GM04503 (cell line): ENCODE measurements at places on chromosomes 6 and 20.

DNA sequence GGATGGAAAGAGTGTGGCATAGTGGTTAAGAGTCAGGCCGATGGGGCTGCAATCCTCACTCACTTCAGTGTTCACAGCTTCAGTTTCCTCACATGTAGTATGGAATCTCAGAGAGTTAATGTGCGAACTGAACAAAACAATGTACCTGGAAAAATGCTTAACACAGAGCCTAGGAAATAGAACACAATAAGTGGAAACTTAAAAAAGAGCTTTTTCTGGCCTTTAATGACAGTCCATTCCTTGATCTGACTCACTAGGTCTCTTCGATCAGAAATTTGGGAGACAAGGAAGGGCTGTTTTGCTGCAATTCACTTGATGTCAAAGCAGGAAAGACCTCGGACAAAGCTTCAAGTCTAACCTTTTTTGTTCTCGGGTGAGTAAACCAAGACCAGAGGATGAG, 56.1 kb downstream of the KCNB1 start:
- DNase-seq = no peak

DNA sequence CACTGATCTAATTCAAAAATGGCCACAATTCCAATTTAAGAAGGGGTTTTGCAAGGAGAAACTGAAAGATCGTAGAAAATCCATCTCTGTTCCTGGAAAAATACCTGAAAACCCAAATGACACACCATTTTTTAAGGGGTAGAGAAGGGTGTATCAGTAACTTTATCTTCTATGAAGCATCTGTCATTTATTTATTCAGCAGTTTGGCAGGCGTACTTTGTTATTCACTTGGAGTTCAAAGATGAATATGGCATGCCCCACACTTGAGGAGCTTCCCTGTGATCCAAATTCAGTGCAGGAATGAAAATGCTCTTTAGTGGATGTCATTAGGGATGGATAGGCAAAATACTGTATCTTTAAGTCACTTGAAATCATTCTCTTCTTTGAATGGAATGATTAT, 7.2 kb downstream of the HINT3 start:
- no peak for DNase-seq

DNA sequence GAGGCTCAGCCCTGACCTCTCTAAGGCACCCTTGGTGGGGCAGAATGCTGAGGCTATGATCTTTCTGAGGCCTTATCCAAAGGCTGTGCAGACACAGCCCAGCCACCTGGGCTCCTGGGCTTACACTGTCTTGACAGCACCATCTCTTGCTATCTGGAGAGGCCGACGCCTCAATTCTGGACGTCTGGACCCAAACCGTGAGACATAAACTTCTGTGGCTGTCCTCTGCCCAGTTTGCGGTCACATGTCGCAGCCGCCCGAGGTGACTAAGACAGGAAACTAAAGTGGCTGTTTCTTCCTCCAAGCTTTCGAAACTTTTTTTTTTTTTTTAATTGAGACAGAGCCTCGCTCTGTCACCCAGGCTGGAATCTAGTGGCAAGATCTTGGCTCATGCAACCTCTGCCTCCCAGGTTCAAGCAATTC, 49.3 kb downstream of the PRR18 start:
- no peak for DNase-seq

DNA sequence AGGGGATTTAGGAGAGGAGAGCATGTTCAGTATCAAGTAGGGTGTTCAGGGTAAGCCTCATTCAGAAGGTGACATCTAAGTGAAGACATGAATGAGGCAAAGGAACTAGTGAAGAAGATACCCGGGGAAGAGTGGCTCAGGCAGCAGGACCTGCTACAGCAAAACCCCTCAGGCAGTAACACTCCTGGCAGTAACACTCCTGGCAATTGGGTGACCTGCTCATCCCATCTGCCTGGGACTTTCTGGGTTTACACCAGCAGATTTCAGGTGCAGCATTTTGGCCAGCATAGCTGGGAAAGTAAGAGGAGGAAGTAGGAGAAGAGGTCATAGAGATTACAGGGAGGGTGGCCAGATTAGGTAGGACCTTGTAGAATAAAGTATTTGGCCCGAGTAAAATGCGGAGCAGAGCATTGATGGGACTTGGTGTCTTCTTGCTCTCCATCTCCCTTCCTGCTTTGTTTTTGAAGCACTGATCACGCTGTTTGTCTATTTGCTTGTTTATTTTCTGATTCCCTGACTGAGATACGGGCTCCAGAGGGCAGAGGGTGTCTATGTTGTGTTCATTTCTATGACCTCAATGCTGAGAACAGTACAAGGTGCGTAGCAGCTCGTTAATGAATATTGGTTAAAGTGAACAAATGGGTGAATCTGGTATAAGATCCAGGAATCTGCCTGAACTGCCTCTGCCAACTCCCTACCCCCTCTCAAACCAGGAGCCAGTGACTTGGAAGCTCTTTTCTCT, 88.3 kb downstream of the IYD start:
- DNase-seq = no peak

DNA sequence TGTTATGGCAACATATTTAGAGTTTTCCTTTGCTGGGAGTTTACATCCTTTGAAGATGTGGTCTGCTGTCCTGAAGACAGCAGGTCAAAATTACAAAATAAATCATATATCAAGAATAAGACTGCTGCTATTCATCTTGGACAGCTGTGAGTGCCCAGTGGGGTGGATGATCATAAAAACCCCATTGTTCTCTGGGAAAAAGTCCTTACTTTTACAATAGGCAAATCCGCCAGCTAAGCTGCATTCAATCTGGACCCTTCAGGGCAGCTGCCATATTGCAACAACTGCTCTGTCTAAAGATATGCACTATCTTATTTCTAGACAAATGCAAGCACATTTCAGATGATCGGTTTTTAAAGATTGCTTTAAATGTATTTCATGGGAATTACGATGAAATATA, 19.4 kb downstream of the CASS4 start:
- DNase-seq = no peak

DNA sequence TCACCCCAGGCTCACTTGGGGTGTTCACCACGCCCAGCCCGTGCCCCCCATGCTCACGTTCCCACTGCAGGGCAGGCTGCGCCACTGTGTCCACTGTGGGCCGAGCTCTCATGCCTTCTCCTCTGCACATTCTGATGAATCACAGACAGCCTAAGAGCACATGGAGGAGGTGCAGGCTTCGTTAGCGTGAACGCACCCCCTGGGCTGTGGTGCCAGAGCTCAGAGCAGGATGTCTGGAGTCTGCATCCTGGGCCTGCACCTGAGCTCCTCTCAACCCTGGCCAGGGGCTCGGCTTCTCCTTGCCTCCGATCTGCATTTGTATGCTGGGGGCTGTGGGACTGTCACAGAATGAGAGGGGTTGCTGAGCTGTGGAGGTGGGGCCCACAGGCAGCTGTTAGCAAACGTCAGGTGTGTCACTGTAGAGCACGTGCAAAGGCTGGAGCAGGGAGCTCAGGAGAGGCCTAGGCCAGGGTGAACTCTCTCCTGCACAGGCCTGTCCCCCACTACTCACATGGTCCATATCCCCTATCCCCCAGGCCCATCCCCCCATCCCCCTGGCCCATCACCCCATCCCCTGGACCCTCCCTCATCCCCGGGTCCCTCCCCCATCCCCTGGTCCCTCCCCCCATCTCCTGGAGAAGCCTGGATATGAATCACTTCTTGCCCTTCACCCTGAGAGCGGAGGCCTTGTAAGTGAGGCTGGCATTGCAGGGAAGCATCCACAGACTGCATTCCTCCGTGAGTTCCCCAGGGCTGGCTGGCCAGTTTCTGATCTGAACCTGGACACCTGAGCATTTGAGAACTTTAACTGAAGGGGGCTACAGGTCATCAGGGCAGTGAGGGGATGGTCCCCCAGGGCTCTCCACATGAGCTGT, 309.5 kb downstream of the TAF4 start:
- DNase-seq = no peak

- no peak for DNase-seq
These were observed 188.3 kb downstream of the ATXN1 start for GRCh38 chr6:16572943-16573342.

- DNase-seq = peak; percentile 10
These were observed 19.5 kb downstream of the NDUFAF4 start for GRCh38 chr6:96878143-96878542.

- no peak for DNase-seq
These were observed 25.2 kb upstream of the LRRN4 start for GRCh38 chr20:6079016-6079415.

DNA sequence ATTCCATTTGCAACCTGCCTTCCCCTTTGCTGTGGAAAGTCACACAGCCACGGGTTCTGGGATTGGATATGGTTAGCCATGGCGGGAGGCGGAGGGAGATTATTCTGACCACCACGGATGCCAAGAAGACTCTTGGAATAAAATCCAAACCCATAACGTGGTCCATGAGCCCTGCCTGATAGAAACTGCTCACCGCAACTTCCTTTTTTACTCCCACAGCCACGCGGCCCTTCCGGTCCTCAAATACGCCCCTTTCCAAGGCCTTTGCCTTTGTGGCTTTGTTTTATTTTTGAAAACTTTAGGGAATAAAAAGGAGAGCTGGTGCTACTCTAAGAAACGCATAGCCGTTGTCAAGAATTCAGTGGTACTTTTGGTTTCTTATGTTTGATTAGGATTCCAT, 602.5 kb upstream of the CDH4 start:
- no peak for DNase-seq

- DNase-seq = no peak
These were observed 100.5 kb downstream of the PDE10A start for GRCh38 chr6:165562421-165563090.

DNA sequence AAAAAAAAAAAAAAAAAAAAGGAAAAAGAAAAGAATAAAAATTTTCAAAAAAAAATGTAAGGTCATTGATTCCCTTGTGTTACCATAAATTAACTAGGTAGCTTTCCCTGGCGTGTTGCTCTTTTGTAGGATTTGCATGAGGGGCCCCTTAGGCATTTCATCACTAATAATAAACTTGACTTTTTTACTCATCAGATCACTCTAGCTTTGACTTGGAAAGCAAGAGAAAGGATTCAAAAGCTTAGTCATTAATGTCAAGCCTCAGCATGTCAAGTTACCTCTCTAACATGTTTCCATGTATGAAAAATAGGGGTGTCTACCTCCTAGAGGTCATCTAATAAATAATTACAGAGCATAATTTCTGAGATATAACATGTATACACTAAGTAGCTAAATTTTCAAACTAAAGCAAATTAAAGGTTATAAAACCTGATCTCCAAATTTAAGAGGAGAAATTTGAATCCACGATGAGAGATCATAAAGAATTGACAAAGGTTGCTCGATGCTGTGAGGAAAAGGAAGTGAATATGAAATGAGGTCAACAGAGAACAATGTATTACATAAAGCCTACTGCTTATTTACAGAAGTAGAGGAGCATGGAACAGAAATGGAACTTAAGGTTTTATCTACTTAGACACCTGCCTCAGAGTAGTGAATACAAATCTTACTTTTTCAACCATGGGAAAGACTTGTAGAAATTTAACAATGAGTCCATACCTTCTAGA, 86.8 kb downstream of the ARHGAP18 start:
- DNase-seq = no peak

- DNase-seq = peak; percentile 30
These were observed 209.1 kb upstream of the CDYL start for GRCh38 chr6:4567141-4567540.

GRCh38 chr6:111725446-111726112, 119.9 kb upstream of the TRAF3IP2 start:
- DNase-seq = peak; percentile 69

GRCh38 chr20:19275630-19276071, 63.2 kb downstream of the SLC24A3 start:
- DNase-seq = no peak

GRCh38 chr20:31720486-31721407, 1.9 kb downstream of the BCL2L1 start:
- DNase-seq = no peak

DNA sequence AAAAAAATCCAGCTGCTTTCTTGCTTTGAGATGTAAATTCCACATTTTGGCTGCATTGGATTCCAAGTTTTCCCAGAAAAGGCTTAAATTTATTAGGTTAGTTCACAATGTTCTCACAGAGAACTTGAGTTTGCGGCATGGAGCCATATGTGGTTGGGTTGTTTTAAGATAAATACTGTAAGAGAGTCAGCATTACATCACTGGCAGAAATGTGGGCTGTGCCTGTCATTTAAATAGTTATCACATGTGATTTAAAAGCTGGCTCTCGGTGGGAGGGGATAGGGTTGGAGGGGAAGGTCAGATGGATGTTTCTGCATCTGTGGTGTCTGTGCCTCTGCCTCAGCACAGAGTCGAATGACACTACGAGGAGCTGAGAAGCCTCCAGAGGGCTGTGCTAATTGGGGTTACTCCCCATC, 73.8 kb upstream of the SCP2D1 start:
- peak; percentile 65 for DNase-seq

DNA sequence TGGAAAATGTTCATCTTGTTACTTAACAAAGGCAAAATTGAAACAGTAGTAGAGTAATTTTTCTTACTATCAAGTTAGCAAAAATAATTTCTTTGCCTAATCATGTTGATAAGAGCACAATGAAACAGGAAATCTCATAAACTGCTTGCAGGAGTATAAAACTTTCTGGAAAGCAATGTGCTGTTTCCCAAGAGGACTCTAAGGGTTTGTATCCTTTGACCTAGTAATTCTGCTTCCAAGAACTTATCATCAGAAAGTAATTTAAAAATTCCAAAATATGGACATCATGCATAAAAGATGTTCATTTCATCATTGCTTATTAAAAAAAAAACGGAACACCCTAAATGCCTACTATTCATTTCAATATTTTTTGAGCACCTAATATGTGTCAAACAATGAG, 46.1 kb upstream of the TNFAIP3 start:
- peak; percentile 40 for DNase-seq

DNA sequence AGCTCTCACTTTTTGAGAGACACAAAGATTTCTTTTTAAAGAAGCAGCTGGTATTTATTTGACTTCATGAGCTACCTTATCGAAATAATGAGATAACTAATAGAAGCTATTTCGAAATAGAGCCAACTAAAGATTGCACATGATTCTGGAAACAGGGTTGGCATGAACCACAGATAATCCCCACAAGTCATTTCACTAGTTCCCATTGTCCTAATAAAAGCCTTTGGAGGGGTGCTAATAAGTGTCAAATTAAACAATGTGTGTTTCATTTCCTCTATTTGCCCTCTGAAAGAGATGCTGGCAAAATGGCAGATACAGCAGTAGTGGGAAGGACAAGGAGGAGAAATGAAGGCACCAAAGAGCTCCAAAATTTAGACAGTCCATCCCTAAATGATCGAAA, 78.6 kb upstream of the RIPOR2 start:
- DNase-seq = no peak

- no peak for DNase-seq
These were observed 24.4 kb downstream of the SLC12A5 start for GRCh38 chr20:46053416-46053815.

DNA sequence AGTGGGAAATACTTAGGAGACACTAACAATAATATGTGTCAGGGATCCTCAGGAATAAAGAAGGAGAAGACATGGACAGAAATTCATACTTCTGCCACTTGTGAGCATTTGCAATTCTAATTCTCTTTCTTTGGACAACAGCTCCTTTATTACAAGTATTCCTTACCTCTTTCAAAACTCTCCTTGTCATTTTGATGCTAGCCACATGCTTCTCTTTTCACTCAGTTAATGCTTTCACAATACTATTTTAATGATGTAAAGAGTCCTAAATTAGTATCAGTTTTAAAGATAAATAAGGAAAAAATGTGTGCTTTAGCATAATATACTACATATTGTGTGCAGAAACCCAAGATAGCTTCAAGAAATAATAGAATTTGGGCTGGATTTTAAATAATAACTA, 62.5 kb downstream of the AHI1 start:
- DNase-seq = no peak
